ENCODE measurements at places on chromosomes 4 and X.

- no peak for DNase-seq
Measured at GRCh38 chr4:149988087-149988410, 90.2 kb upstream of the DCLK2 start.

- no peak for DNase-seq
Measured at GRCh38 chr4:172042714-172043114, 229.5 kb downstream of the GALNTL6 start.

DNA sequence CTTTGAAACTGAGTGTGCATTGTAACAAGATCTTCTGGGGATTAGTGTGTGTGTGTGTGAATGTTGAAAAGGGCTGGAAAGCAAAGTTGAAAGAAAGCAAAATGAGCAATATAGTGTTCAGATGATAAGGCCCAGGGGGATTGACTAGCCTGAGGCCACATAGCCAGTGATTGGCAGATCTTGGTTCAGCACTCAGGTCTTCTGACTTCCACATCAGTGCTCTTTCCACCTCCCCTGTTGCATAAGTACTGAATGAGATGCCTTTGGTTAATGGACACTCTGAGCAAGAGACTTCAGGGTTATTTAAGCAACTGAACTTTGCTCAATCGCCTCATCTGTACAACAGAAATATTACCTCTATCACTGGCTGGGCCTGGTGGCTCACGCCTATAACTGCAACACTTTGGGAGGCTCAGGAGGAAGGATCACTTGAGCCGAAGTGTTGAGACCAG, 120.4 kb downstream of the TMEM164 start:
- no peak for DNase-seq

- DNase-seq: no peak
Measured at GRCh38 chr4:160276785-160277325, 1174.0 kb downstream of the RAPGEF2 start.

DNA sequence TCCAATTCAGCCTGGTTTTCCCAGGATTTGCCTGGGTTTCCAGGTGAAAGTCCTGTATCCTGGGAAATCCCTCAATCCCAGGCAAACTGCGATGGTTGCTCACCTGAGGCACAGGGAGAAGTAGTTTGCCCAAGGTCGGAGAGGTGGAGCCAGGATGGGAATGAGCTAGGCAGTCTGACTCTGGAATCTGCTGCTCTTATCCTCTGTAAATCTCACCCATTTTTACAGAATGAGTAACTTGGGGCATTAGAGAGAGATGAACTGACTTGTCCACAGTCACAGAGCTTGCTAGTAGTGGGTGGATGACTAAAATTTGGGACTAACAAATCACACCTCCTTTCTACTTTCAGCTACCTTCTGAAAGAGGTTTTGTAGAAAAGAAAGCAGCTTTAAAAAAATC, 9.8 kb upstream of the ARX start:
- DNase-seq: no peak

DNA sequence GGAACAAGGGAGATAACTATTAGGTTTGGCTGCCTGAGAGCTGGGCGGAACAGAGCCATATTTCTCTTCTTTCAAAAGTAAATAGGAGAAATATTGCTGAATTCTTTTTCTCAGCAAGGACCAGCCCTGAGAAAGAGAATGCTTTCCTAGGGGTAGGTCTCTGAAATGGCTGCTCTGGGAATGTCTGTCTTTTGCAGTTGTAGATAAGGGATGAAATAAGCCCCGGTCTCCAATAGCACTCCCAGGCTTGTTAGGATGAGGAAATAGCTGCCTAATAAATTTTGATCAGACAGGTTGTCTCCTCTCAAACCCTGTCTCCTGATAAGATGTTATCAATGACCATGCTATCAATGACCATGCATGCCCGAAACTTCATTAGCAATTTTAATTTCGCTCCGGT, 207.8 kb upstream of the KIT start:
- DNase-seq: no peak

- DNase-seq: no peak
Measured at GRCh38 chrX:52415304-52415703, 46.5 kb downstream of the XAGE2 start.

- no peak for DNase-seq
Measured at GRCh38 chrX:70029863-70030262, 19.9 kb downstream of the AWAT2 start.

GRCh38 chr4:1676605-1677525, 7.2 kb downstream of the FAM53A start:
- DNase-seq: no peak

- DNase-seq: no peak
Measured at GRCh38 chrX:70253377-70254062, 6.5 kb downstream of the P2RY4 start.

DNA sequence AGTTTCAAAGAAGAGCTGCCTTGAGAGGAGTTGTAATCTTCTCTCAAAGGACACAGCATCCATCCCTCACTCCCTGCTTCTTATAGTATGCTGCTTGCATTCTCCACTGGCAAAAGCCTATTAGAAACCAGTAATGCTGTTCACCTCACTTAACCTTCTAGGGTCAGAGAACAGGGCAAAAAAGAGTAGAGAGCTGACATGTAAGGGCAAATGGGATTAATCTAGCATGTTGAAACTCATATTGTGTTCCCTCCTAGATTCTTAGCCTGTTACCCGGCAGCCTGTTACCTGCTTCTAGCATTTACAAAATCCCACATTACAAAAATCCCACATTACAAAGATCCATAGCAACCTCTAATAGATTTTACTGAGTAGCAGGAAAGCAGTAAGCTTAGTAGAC, 244.7 kb downstream of the SLC7A11 start:
- no peak for DNase-seq

DNA sequence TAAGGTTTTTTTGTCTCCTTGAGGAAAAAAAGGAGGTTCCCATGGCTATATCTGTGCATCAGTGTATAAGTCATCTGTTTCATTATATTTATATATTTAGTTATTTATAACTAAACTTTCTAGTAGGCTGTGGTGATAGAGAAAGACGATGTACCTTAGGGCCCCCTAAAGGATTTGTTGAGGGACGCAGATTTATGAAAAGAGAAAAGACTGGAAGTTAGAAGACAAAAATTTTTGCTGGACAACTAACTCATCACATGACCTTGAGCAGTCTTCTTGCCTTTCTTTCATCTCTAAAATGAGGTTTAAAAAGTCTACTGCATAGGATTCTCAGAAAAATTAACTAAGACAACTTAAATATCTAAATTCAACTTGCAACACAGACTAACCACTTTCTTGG, 6.1 kb downstream of the GASK1B start:
- no peak for DNase-seq

DNA sequence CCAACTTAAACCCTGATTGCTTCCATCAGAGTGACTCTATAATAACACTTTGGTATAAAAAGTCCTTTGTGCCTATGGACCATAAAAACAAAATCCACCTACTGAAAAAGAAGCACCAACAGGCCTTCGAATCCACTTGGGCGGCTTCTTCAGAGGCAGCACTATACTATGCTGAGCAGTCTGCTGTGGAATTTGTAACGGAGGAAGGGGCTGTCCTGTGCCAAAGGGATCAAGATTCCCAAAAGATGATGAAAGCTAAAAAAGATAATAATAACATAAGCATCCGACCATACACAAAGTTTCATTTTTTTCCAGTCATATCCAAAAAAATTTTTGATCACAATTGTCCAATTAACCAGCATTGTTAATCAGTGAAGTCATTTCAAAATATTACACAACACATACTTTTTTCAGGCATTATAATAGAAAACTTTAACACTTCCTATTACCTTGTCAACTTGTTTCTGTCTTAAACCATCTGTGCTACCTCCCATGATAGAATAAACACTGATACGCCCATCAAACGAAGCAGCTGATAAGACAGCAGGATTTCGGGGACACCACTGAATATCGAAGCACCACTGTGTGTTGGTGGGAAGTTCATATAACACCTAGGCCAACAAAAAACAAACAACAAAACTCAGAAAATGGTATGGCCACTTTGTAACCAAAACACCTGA, 24.1 kb downstream of the SEC31A start:
- no peak for DNase-seq

GRCh38 chrX:33447285-33447684, 235.9 kb upstream of the DMD start:
- DNase-seq: no peak
